Anterior cingulate cortex (tissue), 58 donors: ENCODE measurements at places on chromosomes 11 and 22.

GRCh38 chr11:13114566-13115379 is 105.7 kb downstream of the RASSF10 start:
- DNase-seq, result peak; percentile 30

DNA sequence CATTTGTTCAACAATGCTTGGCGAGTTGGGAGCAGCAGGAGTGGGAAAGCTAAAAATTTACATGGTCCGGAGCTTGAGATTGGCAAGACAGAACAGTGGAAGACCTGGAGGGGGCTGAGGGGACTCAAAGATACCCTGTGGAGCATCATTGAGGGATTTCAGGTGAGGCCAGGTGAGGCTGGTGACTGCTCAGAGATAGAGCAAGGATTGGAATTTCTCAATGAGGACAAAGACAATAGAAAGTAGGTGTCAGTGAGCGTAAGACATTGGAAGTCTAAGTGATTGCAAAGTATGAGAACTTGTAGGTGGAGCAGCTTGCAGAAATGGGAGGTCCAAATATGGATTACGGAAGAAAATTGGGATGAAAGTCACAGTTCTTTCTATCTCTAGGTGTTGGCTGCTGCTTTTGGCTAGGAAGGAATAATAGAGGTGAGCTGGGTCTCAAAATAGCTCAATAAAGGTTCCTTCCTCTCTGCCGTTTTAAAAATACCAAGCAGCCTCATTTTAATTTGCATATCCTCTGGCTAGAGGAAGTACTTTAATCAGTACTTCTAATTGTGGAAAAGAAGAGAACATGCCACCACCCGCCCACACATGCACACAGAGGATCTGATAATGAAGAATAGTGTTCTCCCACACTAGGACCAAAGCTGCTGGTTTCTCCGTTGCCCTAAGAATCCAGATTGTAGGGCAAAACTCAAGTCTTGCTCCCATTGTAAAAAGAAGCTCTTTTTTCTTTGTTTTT is 41.8 kb upstream of the SORL1-AS1 start:
- no peak for DNase-seq

- no peak for DNase-seq
Measured at GRCh38 chr11:19987331-19987801, 172.9 kb downstream of the DBX1 start.

GRCh38 chr11:64436000-64436399 is 77.0 kb downstream of the RPS6KA4 start:
- DNase-seq, result no peak

GRCh38 chr22:23385678-23386631 is 194.1 kb downstream of the IGLL1 start:
- peak; percentile 58 for DNase-seq

GRCh38 chr22:22141031-22141430 is 103.6 kb upstream of the VPREB1 start:
- no peak for DNase-seq

- no peak for DNase-seq
Measured at GRCh38 chr22:36015811-36016529, 12.7 kb downstream of the RBFOX2 start.

DNA sequence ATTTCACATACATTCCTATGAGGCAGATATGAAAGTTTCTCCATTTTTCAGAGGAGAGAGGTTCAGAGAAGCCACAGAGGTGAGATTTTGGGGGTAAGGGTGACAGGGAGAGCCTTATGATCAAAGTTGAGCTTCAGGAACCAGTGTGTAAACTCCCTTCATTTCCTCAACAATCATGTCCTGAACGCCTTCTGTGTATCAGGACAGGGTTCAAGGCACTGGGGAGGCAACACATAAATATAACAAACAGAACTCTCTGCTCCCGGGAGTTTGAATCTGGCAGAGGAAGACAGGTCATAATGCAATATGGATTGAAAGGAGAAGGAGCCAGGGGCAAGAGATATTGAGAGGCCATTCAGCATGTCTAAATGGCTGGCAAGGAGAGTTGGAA is 28.0 kb downstream of the AMOTL1 start:
- no peak for DNase-seq
